ENCODE measurements at places on chromosomes 16 and 17.
A peak's percentile ranks its signal among the peaks of the same experiment; 100 is the strongest.

DNA sequence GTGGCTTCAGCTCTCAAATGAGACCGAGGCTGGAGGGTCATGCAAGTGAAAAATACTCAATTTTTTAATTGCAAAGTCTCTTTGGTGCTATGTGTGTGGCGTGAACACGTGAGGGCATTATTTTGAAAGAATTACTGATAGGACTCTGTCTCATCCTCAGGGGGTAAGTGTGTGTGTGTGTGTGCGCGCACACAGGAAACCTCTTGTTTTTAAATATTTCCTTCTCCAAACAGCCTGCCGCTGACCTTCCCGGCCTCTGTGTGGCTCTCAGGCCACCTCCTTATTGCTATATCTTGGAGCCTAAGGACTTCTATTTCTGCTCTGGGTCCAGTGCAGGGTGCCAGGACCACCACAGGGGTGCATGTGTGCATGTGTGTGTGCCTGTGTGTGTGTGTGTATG lies 99.7 kb downstream of the CMIP start:
- DNase-seq: no peak

DNA sequence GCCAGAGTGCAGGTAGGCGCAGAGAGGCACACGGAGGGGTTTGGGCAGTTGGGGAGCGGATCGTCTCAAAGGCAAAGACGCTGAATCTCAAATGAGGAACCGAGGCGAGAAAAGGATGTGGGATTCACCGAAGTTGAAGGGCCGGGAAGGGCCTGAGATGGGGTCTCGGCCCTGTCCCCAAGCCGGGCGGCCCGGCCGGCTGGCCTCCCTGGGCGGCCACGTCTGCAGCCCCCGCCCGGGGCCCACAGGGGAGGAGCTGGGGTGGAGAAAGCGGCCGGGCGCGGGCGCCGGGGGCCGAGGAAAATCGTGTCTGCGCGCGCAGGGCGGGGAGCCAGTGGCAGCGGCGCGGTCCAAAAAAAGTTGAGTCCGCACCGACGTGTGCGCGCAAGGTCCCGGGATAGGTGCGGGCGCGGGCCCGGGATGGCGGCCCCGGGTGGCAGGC lies 458 bp downstream of the SLC12A4 start:
- peak; percentile 83 for DNase-seq

- no peak for DNase-seq
Measured at GRCh38 chr17:49841548-49841947, 6.3 kb downstream of the TAC4 start.

DNA sequence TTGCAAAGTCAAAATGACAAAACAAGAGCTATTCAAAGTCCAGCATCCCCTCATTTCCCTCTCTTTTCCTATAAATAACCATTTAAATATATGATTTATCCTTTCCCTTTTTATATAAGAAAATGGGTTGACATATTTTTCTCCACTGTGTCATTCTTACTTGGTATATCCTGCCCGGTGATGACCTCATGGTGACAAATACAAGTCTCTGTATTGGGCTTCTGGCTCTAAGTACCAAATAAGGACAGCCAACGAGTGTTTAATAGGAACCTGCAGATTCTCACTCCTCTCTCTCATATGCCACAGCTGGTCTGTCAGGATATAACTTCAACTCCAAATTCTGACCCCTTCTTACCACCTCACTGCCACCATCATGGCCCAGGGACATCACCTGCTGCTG lies 25.5 kb upstream of the CBLN1 start:
- no peak for DNase-seq

DNA sequence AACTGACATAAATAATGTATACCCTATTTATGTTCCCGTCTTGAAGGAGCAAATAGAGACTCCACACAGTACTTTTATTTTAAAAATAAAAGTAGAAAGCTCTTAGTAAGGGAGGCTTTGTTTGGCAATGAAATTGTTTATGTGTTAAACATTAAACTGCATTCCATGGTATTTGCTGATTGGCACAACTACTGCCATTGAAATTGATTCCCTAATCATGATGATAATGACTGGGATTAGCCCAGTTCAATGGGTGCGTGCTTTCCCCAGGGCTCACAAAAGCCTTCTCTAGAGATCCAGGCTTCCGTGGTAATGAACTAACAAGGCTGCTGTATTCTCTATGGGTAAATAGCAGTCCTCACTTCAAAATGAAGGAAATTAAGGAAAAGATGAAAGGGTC lies 67.5 kb downstream of the GPRC5B start:
- DNase-seq: no peak

DNA sequence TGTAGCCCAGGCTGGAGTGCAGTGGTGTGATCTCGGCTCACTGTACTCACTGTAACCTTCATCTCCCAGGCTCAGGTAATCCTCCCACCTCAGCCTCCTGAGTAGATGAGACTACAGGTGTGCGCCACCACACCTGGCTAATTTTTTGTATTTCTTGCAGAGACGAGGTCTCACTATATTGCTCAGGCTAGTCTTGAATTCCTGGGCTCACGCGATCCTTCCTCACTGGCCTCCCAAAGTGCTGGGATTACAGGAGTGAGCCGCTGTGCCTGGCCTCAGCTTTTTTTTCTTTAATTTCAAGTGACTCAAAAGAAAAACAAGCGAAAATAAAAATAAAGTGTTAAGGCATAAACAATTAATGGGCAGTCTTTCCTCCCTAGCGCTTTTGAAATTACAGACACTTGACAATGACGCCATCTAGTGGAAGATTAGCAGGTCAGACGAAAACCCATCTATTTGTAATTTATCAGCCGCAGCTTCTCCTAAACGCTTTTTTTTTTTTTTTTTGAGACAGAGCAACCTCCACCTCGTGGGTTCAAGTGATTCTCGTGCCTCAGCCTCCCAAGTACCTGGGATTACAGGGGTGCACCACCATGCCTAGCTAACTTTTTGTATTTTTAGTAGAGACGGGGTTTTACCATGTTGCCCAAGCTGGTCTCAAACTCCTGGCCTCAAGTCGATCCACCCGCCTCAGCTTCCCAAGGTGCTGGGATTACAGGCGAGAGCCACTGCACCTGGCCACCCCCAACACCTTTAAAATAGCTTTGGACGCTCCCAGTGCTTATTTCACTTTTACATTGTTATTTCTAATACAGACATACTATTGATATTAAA lies 28.1 kb upstream of the PECAM1 start:
- DNase-seq: peak; percentile 75

- no peak for DNase-seq
Measured at GRCh38 chr17:7133424-7133823, 18.8 kb upstream of the ASGR2 start.

- DNase-seq: peak; percentile 65
Measured at GRCh38 chr16:65876056-65876408, 490.5 kb upstream of the CDH5 start.

DNA sequence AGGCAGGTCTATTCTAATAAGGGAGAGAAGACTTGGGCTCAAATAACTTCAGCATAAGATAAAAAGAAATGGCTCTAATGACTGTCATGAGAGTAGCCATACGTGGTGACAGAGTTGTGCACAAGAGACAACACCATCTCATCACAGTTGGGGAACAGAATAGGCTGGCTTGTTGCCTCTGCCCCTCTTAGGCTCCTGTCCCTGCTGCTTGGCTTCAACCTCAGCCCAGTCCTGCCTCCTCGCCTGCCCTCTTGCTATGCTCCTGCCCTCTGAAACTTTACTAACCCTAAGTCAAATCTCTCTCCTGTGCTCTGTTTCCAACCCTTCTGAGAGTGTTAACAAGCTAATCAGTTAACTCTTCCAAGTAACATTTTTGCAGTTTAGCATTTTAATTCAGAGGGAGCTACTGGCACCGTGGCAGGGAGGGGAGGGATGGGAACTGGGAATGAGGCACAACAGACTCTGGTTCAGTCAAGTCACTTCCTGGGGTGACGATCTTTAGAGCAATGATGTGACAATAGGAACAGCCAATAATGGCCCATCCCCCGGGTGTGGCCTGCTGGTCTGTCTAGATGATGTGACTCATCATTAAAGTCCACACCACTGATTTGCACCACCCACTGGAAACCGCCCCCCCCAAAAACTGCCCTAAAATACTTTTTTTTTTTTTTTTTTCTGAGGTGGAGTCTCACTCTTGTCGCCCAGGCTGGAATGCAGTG lies 35.5 kb downstream of the DNAH17 start:
- DNase-seq: peak; percentile 82

- peak; percentile 77 for DNase-seq
Measured at GRCh38 chr16:64478252-64478906, 643.5 kb downstream of the CDH11 start.

- no peak for DNase-seq
Measured at GRCh38 chr16:89398924-89399323, 91.4 kb downstream of the ANKRD11 start.

GRCh38 chr17:83151442-83152226 lies 72.2 kb downstream of the METRNL start:
- DNase-seq: no peak

DNA sequence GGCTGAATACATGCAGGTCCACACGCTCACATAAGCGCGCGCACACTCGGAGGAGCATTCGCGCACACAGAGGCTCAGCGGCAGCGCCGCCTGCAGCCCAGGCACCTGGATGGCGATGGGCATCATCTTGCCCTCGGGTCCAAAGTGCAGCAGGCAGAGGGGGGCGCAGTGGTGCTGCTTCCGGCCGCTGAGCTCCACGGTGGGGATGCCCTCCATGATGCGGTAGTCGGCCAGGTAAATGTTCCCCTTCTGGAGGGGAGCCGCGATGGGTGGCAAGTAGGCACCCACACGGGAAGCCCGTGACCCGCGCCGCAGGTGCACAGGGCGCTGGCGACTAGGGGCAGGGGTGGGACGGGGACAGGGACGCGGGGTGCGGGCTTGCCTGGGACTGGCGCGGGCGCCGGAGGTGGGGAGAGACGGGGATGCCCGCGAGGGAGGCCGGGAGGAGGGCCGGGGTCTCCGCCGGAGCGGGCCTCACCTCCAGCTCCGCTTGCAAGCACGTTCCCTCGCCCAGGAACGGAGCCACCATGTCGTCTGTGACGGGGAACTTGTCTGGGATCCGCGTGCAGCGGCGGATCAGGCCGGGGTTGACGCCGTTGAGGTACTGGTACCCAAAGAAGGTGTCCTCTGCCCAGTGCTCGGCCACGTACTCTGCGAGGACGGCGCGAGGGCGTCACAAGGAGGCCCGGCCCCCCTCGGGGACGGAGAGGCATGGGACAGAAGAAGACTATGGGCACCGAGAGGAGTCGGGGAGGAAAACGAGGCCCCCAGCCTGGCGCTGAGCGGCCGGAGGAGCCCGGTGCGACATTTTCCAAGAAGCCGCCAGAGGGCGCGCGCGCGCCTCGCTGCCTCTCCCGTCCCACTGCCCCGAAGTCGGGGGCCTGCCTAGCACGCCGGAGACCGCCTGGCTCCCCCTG lies 8.0 kb downstream of the ALOX12B start:
- DNase-seq: peak; percentile 92

DNA sequence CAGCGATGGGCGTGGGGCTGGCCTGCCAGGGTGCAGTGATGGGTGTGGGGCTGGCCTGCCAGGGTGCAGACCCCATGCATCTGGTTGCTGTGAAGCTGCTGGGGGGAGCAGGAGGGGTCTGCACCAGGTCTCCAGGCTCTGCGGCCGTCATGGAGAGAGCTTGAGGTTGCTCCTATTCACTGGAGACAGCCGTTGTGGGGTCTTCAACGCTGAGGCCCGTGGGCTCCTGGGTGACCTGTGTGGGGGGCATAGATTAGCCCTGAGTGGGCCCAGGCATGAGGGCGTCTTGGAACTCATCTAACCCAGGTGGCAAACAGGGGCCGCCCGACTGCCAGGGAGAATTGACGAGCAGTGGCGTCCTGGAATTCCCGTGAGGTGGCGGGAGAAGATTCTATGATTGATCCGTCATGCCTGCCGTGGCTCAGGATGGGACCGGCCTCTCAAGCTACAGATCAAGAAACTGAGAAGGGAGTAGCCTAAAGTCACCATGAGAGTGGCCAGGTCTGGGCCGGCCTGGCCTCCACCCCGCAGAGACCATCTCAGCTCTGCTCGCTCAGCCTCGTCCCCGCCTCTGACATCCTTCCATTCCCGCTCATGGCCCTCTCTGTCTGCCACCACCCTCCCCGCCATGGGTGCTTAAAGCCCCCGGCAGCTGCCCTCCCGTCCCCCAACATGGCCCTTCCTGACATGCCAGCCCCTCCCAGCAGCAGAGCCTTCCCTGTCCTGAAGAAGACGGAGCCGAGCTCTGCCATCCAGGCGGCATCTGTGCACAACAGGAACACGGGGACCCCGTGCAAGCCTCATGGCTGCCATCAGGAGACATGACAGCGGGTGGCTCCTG lies 50.7 kb upstream of the ACSF3 start:
- no peak for DNase-seq

- no peak for DNase-seq
Measured at GRCh38 chr16:19974607-19975006, 90.0 kb upstream of the GPRC5B start.

DNA sequence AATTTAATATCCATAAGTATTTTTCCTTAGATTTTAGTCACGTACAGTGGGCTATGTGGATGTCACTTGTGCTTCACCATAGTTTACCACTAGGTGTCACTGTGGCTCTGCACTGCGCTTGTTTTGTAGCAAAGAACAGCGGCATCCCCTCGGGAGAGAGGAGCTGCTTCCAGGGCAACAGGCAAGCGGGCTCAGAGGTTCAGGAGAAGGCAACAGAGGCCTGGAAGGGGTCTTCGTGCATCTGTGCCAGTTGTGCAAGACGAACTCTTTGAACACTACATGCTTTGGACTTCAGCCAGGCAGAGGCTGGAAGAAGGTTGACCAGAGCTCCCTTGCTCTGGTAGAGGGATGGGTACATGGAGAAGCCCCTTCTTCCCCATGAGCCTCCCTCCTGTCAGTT lies 20.6 kb downstream of the CYB561 start:
- DNase-seq: peak; percentile 87

GRCh38 chr17:1750628-1751027 lies 8.0 kb downstream of the SERPINF2 start:
- no peak for DNase-seq

DNA sequence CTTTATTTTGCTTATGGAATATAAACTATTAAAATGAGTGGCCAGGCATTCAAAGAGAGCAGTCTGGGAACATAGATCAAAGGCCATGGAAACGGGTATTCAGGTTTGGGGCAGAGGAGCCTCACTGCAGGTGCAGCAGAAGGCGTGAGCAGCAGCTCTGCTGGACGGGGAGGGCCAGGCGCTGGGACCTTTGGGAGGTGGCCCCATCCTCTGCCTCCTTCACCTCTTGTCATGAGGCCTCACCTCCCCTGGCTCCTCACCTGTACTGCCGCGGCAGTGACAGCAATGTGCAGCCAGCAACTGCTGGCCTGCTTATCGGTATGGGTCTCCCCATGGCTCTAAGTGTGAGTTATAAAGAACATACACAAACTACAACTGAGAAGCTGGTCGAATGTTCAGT lies 109.4 kb downstream of the CDK5R1 start:
- no peak for DNase-seq

GRCh38 chr16:65763640-65764305 lies 602.7 kb upstream of the CDH5 start:
- no peak for DNase-seq

DNA sequence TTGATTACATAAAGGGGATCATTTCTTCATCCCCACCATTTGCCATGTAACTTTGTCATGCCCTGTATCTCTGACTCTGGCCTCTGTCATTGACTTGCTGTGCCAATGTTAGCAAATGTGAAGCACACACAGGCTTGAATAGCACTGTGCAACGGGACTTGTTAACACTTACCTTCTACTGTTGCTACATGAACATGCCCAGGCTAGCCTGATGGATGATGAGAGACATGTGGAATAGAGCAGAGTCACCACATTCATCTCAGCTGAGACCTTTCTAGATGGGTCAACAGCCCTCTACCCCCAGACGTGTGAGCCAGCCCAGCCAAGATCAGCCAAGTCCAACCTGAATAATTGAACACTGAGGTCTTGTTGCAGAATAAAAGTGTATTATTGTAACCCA lies 162.1 kb upstream of the SALL1 start:
- no peak for DNase-seq

- DNase-seq: no peak
Measured at GRCh38 chr16:88473666-88474534, 20.8 kb downstream of the ZFPM1 start.

- DNase-seq: no peak
Measured at GRCh38 chr16:13767215-13767614, 152.7 kb upstream of the ERCC4 start.

Data from AG20443 (cell line).